ENCODE measurements at places on chromosomes 16 and 17.
A peak's percentile ranks its signal among the peaks of the same experiment; 100 is the strongest.

- no peak for DNase-seq
Measured at GRCh38 chr17:1783271-1783670, 21.4 kb downstream of the SERPINF1 start.

DNA sequence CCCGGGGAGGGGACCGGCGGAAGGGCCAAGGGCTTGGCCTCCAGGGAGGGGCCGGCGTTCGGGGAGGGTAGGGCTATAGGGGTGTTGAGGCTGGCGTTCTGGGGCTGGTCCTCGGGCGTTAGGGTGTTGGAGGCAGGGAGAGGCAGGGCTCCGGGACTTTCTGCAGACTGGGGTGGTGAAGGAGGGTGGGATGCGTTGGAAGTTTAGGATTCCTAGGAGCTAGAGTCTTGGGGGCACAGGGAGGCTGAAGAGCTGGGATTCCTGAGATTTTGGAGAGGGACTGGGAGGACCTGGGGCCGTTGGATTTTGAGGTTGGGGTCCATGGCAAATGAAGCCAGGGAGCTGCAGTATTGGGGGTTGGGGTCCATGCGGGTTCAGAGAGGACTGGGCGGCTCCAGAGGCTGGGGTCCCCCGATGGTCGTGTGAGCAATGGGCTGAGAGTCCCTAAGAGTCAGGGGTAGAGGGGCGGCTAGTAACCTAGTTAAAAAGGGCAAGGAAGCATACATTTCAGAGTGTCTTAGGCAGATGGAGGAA lies 740 bp downstream of the NFATC2IP start:
- peak; percentile 6 for DNase-seq

DNA sequence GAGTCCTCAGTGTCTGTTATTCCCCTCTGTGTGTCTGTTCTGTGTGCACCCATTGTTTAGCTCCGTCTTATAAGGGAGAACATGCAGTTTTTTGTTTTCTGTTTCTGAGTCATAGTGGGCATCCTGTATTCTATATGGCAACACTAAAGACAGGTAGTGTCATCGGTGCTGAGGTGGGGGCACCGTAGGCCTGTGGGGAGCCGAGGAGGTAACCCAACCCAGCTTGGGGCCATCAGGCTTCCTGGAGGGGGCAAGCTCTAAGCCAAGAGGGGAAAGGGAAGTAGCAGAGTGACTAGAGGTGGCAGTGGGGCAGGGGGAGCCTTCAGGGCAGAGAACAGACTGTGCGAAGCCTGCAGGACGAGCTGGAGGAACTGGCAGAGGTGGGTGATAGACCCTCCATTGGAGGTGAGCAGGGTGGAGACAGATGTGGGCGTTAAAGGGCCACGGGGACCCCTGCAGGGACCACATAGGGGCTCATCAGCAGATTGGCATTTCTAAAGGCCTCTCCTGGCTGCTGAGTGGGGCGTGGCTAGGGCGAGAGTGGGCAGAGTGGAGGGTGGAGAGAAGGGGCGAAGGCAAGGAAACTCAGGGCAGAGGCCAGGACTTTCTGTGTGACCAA lies 36.5 kb downstream of the CPNE2 start:
- DNase-seq: peak; percentile 65

- no peak for DNase-seq
Measured at GRCh38 chr17:54494721-54495715, 405.6 kb upstream of the TOM1L1 start.

DNA sequence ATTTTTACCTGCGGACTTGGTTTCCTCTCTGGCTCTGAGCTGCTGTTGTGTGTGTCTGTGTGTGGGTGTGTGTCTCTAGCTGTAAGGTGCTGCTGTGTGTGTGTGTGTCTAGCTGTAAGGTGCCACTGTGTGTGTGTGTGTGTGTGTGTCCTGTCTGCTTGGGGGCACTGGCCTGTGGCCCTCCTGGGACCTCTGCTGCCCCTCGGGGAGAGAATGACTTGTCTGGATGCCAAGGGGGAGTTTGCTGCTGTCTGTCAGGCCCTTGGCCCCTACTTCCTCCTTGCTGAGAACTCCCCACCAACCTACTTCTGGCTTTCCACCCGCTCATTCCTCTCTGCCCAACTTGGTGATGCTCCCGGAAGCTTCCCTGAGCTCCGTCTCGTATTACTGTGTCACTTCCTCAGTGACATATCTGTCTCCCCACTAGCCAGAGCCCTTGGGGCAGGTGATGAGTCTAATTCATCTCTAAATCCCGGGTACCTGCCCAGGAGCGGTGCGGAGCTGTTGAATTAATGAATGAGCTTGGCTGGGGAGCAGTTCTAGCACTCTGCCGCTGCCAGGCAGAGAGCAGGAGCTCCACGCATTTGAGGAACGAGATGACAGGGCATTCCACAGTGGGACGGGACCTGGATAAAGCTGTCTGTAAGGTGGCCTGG lies 3.5 kb upstream of the LASP1NB start:
- DNase-seq: no peak

- no peak for DNase-seq
Measured at GRCh38 chr16:142405-142967, 4.0 kb upstream of the NPRL3 start.

DNA sequence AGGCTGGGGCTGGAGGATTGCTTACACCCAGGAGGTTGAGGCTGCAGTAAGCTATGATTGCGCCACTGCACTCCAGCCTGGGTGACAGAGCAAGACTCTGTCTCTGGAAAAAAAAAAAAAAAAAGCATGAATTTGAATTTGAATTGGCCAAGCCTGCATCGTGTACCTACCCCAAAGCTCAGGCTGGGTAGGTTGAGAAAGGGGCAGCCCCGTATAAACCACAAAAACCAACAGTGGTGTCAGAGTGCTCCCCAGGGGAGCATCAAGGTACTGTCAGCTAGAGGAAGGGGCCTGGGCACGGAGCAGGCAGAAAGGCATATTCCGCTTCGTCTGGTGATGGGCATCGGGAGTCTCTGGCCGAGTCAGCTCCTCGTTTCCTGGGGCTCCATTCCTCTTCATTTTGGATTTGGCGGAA lies 40.9 kb downstream of the RAP1GAP2 start:
- DNase-seq: peak; percentile 61

DNA sequence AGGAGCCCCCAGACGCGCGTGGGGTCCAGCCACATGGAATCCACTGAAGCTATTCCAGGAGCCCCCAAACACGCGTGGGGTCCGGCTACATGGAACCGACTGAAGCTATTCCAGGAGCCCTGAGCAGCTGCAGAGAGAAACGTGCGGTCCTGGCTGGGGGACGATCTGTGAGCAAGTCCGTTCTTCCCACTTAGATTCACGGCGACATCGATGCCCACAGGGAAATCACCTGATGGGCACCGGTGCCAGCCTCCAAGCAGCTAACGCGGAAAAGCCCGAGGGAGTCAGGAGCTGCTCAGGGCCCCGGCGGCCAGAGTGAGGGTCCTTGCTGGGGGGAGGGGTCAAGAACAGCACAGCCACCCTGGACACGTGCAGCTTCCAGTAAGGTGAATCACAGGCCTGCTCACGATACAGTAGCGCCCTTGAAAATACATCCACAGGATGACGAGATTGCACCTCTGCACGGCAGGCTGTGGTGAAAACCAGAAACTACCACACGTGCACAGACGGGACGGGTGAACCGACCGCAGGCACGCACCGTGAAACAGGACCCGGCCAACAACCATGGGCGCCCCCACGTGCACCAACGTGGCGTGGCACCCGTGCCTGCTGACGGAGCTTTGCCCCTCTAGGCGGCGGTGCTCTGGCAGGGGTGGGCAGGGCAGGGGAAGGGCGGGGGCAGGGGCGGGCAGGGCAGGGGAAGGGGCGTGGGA lies 77.7 kb upstream of the GNG13 start:
- DNase-seq: no peak
